Pons (tissue), 1 donor: ENCODE measurements at places on chromosomes 1 and 21.

- no peak for DNase-seq
These were observed 44.5 kb downstream of the PIK3R3 start for GRCh38 chr1:46087891-46088290.

DNA sequence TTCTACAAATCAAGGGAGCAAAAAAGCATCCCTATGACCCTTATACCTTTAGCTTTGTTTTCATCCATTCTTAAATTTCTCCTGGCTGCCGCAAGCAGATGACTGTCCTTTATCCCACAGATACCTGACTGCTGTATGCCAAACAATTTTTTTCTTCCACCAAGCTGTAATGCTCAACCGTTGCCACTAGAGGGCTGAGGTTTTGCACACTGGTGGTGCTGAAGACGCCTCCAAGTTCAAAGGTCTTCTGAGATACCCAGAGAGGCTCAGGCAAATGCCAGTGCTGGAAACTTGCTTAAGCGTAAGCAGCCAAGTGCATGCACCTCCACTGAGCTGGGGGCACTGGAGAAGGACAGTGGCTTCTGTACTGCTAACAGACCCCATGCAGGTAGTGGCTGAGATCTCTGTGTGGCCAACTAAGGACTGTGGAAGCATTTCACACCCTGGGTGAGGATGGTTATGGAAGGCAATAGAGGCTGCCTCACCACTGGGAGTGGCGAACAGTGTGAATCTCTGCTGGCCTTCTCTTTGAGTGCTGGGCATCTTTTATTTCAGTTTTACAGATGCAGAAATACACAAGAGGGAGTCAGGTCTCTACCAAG, 28.5 kb downstream of the CNIH3 start:
- peak; percentile 54 for DNase-seq

GRCh38 chr1:66261364-66261763, 272.6 kb upstream of the SGIP1 start:
- no peak for DNase-seq

GRCh38 chr1:79040424-79041082, 34.0 kb upstream of the ADGRL4 start:
- no peak for DNase-seq

GRCh38 chr21:45259206-45259840, 28.4 kb downstream of the POFUT2 start:
- DNase-seq = no peak

DNA sequence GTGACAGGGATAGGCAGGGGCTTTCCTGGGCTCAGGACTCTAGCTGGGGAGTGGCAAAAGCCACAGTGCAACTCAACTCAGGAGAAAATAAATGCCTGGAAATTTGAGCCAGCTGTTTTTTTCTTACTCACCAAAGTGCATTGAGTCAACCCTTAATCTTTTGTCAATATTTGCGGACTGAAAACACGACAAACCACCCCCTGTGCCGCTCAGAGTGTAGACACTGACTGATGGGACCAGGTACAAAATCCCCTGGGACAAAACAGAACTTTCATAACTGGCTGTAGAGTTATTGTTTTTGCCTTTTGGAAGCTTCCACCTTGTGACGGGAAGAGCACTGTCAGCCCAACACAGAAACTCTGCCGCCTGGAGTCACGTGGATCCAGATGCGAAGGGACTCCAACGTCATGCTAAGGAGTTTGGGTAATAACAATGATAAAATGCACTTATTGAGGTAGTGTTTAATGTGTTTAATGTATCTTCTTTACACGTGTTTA, 164.6 kb downstream of the PLPP3 start:
- no peak for DNase-seq

DNA sequence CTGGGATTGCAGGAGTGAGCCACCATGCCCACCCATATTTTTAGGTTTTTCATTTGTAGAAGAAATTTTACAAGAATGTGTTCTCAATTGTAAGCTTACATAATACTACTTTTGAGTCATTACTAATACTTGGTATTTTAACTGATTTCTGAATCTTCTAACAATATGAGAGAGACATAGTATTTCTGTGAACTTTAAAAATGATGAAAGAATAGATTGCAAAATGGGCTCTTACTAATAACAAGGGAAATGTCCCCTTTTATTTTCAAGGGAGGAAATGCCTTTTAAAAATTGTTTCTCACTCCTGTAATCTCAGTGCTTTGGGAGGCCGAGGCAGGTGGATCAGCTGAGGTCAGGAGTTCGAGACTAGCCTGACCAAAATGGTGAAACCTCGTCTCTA, 5.9 kb downstream of the AGO3 start:
- DNase-seq = no peak

DNA sequence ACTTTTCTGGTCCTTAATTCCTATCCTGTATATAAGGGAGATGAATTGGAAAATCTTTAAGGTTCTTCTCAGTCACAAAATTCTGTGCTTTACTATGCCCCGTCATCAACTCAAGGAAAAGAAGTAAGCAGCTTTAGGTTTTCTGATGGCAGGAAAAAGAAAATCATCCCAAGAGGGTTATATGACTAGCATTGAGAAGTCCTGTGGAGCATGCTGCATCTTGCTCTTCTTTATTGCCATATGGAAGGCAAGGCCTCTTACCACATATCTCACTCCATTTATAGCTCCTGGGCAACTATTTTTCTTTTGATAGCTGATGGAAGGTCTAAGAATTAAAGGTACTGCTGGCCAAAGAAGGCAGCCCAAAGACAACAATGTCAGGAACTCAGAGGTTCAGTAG, 552.5 kb downstream of the DPYD start:
- no peak for DNase-seq

- DNase-seq = no peak
These were observed 28.9 kb downstream of the DISP1 start for GRCh38 chr1:222843469-222844410.

DNA sequence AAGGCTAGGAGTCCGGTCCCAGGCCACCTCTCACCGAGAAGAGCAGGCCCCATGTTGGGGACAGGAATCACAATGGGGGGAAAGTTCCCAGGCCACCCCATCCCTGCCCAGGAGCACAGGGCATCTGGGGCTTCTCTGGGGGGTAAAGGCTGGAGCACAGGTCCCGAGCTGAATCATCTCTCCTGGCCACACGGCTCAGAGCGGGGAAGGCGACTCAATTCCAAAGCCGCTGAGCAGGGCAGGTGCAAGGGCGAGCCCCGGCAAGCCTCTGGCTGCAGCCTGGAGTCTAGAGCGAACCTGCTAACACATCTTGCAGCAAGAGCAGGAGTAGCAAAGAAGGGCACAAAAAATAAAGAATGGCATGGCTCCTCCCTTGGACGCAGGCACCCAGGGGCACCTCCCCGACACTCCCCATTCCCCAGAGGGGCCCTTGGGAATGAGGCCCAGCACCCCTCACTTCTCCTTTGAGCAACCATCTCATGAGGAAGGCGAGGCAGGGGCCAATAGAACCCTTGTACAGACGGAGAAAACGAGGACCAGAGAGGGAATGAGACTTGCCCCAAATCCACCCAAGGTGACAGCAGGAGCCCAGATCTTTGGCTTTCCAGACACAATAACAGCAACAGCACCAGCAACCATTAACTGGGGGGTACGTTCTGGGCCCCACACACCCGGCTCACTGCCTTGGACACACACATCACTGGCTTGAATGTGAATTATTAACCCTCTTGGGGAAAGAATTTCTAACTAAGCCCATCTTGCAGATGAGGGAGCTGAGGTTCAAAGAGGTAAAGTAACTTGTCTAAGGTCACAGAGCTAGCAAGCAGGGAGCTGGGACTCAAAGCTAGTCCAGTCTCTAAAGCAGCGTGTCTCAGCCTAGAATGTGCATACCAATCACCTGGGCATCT, 20.7 kb upstream of the ALDH4A1 start:
- DNase-seq = no peak

GRCh38 chr21:38269576-38269936, 12.8 kb downstream of the KCNJ15 start:
- no peak for DNase-seq

DNA sequence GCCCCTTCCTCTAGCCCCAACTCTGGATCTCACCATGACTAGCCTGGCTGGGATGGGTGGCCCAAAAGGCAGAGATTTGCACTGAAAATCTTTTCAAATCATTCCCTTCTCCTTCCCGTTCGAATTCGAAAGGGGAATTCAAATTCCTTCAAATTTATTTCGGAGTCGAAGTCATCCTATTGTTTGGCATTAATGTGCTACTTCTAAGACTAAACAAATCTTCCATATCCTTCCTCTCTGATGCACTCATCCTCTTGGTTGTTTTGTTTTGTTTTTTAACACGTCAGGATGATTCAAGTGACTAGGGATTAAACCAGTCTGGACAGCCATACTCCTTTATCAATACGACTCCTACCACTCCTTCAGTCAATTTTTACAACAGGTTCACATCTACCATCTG, 95.5 kb upstream of the SGIP1 start:
- no peak for DNase-seq

- no peak for DNase-seq
These were observed 422 bp upstream of the RLF start for GRCh38 chr1:40160806-40161124.

DNA sequence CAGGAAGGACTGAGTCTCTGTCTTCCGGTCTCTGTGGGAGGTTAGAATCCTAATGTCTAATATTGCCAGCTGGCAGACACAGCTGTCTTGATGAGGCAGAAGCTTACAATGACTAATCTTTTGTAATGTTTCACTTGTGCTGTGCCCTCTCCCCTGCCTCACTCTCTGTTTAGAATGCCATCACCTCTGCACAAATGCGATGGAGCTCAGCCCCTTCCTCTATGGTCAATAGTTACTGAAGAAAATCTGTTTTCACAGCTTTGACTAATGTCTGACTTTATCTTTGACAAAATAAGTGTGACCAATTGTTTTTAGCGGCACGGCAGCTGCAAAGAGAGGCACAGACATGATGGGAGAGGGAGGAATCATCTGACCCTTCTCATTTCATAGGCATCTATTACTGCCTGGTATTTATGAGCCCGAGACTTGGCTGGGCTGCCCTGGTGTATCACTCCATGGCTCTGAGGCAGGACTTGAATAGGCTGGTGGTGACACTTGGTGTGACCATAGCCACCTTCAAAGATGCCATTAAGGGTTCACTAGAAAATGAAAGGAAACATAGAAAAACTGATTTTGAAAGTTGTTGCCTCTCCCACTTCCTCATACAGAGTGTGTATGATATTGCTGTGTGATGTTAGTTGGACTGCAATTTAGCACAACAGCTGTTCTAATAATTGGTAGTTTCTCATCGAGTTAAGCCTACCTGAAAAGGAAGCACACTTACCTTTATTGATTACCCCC, 163.2 kb upstream of the NBPF11 start:
- no peak for DNase-seq

DNA sequence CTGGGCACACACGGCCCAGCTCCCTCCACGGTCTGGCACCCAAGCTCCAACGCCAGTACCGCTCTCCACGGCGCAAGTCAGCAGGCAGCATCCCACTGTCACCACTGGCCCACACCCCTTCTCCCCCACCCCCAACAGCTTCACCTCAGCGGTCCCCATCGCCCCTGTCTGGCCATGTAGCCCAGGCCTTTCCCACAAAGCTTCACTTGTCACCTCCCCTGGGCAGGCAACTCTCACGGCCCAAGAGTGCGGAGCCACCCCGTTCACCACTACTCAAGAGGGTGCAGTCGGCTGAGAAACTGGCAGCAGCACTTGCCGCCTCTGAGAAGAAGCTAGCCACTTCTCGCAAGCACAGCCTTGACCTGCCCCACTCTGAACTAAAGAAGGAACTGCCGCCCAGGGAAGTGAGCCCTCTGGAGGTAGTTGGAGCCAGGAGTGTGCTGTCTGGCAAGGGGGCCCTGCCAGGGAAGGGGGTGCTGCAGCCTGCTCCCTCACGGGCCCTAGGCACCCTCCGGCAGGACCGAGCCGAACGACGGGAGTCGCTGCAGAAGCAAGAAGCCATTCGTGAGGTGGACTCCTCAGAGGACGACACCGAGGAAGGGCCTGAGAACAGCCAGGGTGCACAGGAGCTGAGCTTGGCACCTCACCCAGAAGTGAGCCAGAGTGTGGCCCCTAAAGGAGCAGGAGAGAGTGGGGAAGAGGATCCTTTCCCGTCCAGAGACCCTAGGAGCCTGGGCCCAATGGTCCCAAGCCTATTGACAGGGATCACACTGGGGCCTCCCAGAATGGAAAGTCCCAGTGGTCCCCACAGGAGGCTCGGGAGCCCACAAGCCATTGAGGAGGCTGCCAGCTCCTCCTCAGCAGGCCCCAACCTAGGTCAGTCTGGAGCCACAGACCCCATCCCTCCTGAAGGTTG, 97.6 kb downstream of the PIK3R3 start:
- no peak for DNase-seq

DNA sequence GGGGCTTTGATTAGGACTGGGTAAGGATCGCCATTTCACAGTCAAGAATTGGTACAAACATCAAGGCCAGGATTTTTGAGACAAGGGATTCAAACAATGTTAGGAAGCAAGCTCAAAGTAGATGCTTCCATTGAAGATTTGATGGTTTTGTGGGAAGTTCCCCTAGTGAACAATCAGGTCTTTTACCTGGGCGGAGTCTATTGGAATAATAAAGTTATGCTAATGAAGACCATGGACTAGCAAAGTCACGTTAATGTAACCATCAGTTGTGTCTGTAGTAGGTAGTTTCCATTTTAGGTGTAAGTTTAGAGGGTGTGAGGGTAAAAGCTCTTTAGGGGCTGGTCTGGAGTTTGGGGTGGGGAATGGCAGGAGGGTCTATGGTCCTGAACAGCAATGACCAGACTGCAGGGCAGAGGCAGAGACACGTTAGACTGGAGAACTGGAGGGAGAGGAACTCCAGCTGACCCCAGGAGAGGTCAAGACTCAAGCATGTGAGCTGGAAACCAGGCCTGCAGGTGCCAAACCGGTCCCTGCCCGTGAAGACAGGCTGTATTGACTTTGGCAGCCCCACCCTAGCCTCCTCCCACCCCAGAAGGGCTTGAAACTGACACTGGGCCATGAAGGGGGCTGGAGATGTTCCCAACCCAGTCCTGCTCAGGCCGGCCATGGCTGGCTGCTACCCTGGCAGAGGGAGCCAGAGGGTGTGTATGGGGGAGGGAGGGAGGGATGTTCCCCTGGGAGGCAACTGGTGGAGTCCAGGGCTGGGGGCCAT, 36.0 kb upstream of the GPR37L1 start:
- DNase-seq = peak; percentile 12

DNA sequence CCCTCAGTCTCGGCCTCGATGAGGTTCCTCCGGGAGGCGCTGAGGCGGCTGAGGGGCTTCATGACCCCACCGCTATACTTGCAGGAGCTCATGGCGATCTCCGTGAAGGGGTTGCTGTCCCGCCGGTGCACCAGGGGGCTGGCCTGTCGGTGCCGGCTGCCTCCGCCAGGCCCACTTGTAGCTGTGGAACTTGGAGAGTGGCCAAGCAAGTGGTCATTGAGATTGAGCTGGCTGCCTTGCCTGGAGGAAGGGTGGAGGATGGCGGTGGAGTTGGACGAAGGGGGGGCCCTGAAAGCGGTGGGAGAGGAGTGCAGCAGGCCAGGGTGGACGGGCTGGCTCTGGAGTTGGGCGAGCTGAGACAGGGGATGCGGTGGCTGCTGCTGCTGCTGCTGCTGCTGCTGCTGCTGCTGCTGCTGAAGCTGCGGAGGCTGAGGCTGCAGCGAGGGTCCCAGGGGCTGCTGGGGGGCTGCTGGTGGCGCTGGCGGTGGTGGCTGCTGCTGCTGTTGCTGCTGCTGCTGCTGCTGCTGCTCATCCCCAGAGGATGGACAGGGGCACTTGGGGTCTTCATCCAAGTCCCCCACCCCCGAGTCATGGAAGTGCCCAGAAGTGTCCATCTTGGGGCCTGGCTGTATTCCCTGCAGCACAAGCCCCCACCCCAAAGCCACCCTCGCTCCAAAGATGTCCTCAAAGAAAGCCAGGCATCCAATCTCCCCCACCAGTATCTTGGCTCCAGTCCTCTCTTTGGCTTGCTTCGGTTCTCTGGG, 548 bp downstream of the KCNN3 start:
- peak; percentile 57 for DNase-seq

GRCh38 chr1:71435951-71436350, 355.1 kb upstream of the ZRANB2 start:
- DNase-seq = no peak

GRCh38 chr1:61171974-61172373, 89.6 kb downstream of the NFIA start:
- no peak for DNase-seq
